ENCODE measurements at places on chromosomes 13 and 19.

- DNase-seq: peak; percentile 68
Observed at GRCh38 chr19:718991-719512, 10.3 kb downstream of the PALM start.

GRCh38 chr13:112532837-112533745 lies 54.9 kb downstream of the TUBGCP3 start:
- no peak for DNase-seq

DNA sequence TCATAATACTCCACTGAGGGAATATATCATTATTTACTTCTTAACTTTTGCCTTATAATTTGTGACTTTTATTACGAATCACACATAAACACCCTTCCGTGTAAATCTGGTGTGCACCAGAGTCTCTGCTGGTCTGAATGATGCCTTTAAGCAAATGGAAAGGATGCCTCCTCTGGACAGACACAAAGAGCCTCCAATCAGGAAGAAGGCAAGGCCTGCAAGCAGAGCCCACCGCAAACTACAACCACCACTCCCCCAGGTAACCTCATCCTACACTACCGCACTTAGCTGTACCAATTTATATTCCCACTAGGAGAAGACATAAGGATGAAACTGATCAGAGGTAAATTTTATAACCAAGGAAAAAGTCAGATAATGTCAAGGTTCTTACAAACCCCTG lies 137.6 kb downstream of the KLF12 start:
- no peak for DNase-seq

GRCh38 chr13:22210134-22210930 lies 539.5 kb downstream of the FGF9 start:
- no peak for DNase-seq

- DNase-seq: no peak
Observed at GRCh38 chr13:27281420-27281819, 10.8 kb downstream of the RASL11A start.

- no peak for DNase-seq
Observed at GRCh38 chr13:79673310-79673992, 192.5 kb downstream of the NDFIP2 start.

DNA sequence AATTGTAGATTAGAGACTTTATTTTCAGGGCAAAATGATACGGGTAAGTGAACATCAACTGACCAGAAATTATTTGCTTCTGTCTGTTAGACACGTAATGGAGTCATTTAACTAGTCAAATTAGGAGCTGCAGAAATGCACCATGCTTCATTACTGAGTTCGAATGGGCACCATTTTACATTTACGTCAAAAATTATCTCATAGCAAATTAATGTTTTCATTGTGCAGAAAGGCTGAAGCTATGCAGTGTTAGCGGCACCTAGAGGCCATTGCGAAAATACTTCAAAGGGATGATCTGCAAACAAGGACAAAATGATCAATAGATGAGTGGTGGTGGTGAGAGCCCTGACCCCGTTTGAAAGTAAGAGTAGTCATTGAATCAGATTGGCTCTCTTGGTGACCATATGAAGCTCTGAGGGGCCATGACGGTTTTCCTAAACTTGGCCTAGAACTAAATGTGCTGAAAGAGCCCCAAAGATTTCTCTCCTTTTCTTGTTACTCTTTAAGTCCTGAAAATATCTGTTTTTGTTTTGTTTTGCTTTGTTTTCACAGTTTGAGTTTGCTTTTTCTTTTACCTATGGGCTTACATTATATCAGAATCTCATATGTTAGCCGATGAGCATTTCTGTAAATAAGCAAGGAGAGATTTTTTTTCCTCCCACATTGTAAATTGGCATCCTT lies 277.9 kb downstream of the ZNF536 start:
- DNase-seq: peak; percentile 77

DNA sequence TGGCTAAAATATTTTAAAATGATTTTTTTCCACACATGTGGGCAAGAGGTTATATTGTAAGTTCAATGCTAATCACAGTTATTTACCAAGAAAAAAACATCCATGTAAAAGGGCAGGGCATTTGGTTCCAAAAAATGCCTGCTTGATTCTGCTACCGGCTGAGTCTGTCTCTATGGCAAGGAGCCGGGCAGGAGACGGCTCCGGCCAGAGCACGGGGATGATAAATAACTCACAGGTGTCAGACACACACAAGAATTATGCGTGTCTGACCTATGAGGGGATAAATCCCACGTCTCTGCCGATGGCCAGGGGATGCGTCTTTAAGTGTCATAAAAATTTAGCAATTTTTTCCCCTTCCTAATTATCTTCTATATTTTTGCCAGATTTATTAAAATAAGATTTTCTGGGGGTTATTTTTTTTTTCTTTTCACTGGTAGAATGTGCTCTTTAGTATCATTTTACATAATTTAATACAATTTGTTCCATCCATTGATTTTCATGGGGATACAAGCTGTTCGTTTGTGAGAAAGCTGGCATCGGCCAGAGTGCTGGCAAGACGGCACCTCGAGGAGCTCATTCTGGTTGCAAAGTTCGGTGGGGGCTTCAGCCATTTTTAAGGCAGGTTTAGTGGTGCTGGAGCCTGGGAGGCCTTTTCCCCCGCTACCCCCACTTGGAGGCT lies 253.9 kb downstream of the ZNF536 start:
- no peak for DNase-seq

DNA sequence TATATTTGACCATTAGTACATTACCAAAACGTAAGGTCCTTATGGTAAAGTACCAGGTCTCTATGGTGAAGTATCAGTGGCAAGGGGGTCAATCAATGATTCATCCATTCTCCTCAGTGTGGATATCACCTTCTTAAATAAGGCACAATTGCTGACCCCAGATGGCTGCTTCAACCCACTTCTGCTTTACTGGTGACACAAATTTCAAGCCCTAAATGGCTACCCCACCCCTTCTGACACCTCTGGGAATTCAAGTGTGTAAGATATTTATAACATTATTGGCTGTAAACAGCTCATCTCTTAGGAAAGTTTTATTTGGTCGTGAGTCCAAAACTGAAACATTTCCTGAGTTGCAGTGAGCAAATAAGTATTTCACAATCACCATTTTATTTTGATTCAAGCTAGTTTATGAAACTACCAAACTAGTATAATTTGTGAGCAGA lies 7.9 kb upstream of the WBP4 start:
- DNase-seq: no peak

- DNase-seq: no peak
Observed at GRCh38 chr13:112792511-112792910, 102.7 kb downstream of the ATP11A start.

DNA sequence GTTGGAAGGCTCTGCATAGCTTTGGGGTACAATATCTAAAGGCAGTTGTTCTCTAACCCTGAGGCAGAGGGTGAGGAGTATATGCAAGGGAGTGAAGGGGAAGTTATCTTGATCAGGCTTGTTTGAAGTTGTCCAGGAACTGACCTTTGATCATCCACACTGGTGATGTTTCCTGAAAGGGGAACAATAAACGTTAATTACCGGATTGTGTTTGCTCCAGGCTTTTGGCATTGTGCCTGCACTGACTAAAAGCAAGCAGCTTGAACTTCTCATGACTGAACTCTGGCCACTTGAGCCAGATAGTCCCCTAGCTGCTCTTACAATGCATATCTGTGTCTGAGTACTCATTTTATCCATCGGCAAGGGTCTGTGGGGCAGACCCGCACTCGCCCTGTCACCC lies 27.0 kb upstream of the ZNF726 start:
- no peak for DNase-seq

GRCh38 chr13:91108315-91108714 lies 239.2 kb upstream of the MIR17HG start:
- no peak for DNase-seq

GRCh38 chr19:15829306-15829698 lies 13.8 kb upstream of the OR10H1 start:
- DNase-seq: no peak

DNA sequence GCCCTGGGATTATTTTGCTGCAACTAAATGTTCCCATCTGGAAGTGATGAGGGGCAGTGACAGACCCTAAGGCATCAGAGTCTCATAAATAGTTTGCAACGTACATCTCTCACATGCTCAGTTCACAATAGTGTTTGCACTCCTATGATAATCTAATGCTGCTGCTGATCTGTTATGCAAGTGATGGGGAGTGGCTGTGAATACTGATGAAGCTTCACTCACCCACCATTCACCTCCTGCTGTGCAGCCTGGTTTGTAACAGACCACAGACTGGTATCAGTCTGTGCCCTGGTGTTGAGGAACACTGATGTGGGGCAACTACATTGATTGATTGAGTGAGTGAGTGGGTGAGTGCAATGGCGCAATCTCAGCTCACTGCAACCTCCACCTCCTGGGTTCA lies 54.9 kb downstream of the ZNF726 start:
- DNase-seq: no peak

DNA sequence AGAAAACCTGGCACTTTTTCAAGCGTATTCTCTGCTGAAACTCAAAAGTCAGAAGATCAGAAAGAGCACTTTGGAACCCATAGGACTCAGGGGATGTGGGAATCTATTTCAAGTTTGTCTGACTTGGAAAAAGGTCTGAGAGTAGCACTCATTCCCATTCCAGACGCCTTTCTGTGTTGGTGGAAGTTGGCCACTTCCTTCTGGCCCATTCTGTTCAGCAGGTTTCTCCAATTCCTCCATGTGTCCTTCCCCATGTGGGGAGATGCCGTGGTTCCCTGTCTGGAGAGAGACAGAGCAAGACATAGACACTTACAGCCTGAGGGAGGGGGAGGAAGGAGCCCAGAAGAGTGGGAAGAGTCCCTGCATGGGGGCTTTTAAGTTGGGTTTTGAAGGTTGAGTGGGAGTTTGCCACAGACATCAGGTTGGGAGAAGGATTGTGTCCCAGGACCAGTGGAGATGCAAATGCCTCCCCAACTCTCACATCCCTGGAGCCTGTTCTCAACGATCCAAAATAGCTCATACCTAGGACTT lies 48.0 kb downstream of the CELF5 start:
- no peak for DNase-seq

DNA sequence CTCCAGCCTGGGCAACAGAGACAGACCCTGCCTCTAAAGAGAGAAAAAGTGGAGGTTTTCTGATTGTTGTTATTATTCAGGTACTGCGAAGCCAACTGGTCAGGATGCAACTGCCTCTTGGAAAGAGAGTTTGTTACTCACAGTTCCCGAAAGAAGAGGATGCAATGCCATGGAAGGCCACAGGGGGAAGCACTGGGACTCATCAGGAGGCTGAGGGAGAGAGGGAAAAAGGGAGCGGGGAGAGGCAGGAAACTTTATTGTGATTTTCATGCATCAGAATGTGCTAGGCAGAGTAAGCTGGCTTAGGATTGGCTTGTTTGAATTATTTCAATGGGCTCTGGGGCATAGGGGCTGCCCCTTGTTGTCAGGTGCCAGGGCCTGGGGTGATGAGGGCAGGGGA lies 27.6 kb downstream of the MYO9B start:
- DNase-seq: no peak

DNA sequence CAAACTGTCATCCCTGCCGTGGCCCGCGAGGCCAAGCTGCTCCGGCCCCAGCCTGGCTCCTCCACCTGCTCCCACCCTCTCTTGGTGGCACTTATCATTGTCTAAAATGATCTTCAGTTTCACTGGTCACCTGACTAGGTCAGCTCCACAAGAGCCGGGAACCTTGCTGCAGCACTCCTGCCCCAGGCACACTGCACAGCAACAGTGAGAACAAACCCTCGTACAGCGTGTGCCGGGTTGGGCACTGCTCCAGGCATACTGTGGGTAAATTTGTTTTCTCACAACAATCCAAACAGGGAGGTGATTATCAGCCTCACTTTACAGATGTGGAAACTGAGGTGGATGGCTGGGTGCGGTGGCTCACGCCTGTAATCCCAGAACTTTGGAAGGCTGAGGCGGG lies 8.9 kb downstream of the DEDD2 start:
- no peak for DNase-seq

DNA sequence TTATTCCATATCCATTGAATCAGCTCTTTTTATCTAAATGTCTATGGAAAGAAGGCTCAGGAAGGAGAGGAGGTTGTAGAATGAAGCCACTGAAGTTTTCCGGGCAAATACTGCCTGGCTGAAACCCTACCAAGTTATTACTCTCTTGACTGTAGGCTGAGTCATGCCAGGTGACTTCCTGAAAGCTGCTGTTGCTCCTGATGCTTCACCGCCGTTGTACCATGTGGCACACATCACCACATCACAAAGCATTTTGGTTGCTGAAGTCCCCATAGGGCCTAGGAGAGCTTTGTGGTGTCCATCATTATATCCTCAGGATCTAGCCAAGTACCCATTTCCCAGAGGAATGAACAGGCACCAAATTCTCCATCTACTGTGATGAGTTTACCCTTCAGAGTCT lies 11.1 kb upstream of the TDRD12 start:
- no peak for DNase-seq

DNA sequence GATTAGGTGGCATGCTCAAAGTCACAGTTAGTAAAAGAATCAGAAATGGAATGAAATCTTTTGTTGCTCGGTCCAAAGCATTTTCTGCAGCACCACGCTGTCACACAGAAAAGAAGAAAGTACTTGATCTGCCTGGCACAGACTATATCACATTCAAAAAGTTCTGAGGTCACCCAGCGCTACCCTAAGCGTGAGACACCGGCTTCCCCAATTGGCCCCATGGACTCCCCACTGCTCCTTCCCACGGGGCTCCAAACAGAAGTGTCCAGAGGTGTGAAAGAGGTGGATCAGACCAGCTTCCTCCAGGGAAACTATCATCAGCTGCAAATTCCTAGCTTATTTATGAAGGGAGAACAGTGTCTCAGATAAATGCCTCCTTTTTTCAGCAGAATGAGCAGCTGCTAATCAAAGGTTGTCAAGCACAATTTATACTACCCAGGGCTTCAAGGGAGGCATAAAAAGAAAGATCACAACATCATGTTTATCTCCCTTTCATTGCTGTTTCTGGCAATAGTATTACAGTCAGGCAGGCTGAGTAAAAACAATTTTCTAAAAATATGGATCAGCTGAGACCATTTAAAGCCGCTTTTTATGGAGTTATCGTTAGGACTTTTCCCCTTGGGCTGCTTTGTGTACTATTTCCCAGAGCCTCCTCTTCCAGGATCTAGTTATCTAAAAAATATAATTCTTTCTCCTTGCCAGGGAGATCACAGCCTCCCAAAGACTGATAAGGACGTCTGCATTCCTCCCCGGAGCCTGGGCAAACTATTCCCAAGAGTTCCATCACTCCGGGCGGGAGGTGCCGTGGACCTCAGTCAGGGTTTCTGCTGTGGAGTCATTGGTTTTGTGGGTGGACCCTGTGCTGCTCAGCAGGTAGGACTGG lies 208.0 kb downstream of the LHFPL6 start:
- DNase-seq: no peak

- no peak for DNase-seq
Observed at GRCh38 chr13:101627556-101627943, 175.1 kb downstream of the ITGBL1 start.

GRCh38 chr19:16521715-16522289 lies 20.4 kb downstream of the CHERP start:
- no peak for DNase-seq

All from head of caudate nucleus (tissue), 42 donors.